ENCODE measurements at places on chromosomes 11 and 22. TPM values are rescaled to one million over a fixed set of nuclear protein-coding genes. Genes with fewer than 3 reads are reported as not detected.

DNA sequence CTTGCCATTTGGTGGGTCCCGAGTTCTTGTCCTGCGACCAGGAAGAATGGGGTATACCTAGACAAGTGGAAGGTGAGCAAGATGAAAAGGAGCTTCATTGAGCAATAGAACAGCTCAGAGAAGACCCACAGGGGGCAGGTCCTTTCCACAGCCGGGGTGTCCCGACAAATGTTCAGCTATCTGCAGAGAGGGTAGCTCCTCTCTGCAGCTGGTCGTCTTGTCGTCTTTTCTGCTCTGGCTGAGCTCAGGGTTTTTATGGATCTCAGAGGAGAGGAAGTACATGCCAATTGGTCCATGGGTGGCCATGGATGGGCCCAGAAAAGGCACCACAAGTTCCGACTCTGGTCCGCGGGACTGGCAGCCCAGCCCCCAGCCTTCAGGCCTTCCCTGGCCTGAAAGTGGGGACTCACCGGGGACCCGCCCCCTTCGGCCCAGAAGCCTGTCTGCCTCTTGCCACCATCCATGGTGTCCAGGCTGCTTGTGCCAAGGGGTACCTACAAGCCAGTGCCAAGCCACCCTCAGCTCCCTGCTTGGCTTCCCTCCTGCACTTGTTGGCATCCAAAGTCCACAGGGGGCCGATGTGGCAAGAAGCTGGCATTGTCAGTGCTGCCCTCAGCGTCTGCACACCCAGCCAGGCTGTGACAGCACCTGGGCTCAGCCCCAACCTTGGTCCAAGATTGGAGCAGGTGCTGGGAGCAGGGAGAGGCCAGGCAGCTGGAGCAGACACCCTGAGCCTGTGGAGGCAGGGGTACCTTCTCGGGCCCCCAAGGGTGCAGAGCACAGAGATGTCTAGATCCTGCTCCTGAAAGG, 438.9 kb downstream of the TBC1D22A start:
- peak; percentile 12 for DNase-seq

NXPE2 gene
- total RNA-seq, result 22.2 TPM

- DNase-seq, result no peak
Measured at GRCh38 chr11:12109591-12110196, 696 bp upstream of the MICAL2 start.

DNA sequence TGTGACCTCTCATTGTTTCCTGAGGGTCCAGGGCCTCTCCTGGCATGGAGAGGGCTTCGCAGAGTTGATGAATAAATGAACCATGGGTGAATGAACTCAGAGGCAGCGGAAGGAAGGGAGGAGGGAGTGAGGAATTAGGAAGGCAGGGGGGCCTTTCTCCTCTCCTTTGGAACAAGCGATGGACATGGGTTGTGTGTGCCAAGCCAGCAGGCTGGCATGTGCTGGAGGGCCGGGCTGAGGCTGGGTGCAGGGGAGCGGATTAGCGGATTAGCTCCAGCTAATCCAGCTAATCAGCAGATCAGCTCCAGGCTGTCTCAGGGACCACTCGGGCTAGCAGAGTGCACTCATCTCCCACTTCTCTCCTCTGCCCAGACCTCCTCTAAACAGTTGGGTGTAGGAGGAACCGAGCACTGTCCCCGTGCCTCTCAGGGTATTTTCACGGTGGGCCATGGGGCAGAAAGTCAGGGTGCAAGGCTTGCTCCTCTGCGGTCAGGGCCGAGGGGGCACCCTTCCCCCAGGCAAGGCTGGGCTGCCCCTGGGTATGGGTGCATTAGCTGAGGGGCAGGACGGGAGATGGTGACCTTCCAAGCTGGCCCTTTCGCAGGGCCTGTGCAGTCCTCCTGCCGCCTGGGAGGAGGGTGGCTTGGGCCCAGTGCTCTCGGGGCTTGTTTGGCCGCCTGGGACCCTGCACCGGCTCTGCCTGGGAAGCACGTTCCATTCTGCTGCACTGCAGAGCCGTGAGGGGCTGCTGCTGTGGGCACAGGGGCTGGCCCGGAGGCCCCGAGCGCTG, 120.3 kb upstream of the B3GAT1 start:
- no peak for DNase-seq

DNA sequence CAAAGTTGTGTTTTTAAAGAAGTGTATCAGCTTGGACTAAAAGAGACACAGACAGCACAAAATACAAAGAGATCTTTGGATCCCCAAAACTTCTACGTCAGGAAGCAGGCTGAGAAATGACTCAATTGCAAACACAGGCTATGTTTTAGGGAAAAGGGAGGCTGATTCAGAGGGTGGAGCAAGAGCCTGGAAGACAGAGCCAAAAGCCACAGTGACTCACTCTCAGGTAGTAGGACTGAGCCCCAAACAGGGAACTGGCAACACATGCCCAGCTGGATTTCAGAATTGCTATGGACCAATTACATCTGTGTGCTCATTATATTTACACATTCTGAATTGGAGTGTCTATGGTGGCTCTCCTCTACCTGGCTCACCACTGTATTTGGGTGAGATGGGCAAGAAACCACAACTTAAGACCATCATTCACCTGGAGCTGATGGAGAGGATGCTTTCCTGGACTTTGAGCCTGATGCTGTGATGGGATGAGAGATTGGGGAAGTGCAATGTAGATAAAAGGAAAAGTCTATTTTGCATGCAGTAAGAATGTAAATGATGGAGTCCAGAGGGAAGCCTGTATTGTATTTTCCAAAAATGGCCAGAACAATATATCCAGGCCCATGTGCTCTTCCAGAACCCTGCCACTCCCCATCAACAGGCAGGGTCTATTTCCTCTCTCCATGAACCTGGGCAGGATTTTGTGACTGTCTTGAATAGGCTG, 20.8 kb upstream of the LINC01488 start:
- DNase-seq, result no peak

- no peak for DNase-seq
Measured at GRCh38 chr11:31264834-31265233, 104.7 kb downstream of the DCDC1 start.

BATF2 gene
- 14.1 TPM for total RNA-seq

- DNase-seq, result no peak
Measured at GRCh38 chr11:3133261-3134217, 31.6 kb downstream of the OSBPL5 start.

ANO3 gene
- total RNA-seq, result 0.13 TPM

MYOD1 gene
- total RNA-seq, result not detected

CRYBA4 gene
- not detected for total RNA-seq

DNA sequence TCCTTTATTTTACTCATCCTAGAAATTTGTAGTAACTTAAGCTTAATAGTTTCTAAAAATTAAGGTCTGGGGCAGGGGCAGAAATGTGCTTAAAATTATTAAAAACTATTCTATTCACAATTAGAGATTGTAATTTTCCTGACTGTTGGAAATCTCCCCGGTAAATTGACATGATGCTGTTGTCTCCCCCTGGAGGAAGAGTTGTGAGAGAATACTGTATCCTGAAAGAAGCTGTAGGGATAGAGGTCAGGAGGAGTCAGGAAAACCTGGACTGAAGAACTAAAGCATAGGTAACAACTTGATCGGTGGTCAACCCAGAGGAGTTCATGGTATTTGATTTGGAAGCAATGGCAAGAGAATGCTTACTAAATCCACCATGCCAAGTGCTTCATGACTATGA, 16.2 kb upstream of the ESAM start:
- no peak for DNase-seq

DNA sequence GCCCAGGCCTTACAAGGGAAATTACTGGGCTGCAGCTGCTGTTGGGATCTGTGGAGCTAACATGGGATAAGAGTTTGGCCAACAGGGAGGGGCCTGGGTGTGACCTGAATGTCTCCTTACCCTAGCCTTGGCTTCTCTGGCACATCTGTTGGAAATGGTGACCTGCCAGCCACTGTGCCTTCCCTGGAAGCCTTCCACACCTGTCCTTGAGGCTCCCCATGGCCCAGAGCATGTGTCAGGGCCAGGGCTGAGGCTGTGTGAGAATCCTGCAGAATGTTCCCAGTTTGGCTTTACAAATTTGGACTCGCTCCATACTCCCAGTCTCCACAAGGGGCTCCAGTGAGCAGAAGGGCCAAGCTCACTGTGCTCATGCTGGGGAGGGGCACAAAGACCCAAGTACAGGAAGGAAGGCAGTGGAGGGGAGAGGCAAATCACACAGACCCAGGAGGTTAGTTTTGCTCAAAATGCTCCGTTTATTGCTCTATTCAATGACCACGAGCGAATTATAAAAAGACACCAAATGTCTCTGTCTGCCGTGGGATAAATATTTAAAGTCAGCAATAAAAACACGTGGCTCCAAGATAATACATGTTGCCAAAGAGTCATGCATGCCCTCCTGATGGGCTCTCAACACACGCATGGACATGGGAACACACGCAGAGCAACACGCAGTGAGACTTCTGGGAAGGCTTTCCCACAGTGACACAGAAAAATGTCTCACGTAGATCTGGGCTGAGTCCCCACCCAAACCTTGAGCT, 1.7 kb upstream of the IGSF22 start:
- peak; percentile 47 for DNase-seq

- DNase-seq, result no peak
Measured at GRCh38 chr11:1359556-1359955, 30.2 kb upstream of the BRSK2 start.

DNA sequence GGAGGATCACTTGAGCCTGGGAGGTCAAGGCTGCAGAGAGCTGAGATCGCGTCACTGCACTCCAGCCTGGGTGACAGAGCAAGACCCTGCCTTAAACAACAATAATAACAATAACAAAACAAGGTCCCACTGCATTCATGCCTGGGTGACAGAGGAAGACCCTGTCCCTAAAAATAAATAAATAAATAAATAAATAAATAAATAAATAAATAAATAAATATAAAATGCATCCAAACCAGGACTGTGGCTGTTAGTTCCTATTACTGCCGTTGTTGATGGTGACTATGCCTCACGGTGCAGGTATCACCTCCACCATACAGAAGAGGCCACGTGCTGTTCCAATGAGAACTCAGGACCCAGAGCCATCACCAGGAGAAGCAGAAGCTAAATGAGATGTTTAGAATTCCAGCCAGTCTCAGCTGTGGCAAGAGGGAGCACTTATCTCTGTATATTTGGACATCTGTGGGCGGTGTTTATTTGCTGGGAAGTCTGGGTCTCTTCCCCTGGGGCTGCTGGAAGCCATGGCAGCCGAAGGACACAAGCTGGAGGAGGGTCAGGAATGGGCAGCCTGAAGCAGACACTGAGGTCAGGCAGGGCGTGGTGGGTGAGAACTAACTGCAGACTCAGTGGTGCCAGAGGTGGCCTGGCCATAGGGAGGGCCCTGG, 21.6 kb downstream of the C11orf86 start:
- no peak for DNase-seq

- no peak for DNase-seq
Measured at GRCh38 chr11:64044730-64045393, 9.1 kb downstream of the FLRT1 start.

GRCh38 chr11:43920598-43921419, 21.6 kb upstream of the C11orf96 start:
- no peak for DNase-seq

- DNase-seq, result no peak
Measured at GRCh38 chr11:34249439-34249838, 108.4 kb downstream of the ABTB2 start.

DNA sequence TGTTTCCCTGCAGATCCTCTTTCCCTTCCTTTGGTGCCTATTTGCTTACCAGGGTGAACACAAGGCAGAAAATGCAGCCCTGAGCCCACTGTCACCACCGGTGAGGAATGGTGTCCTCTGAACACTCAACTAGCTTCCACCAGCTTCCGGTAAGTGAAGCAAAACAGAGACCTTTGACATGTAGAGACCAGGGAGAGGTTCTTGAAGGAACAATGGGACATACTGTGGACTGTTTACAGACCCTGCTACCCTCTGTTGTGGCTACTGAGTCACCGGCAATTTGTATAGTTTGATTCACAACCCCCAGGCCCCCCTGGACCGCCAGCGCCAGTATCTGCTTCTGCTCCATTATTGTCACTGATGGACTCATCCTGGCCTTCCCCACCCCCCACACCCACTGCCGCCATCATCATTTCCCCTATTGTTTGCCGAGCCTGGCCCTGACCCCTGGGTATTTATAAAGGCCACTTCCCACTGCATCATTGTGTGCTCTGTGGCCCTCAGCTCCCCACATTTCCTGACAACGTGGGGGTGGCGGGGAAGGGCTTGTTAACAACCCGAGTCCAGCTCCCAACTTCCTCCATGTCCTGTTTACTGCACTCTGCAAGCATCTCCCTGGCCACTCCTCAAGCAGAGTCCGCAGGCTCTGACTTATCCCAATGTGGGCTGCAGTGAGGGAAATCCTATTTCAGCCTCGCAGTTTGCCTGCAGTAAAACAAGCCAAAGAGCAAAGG, 252.9 kb downstream of the ETS1 start:
- DNase-seq, result no peak

DNA sequence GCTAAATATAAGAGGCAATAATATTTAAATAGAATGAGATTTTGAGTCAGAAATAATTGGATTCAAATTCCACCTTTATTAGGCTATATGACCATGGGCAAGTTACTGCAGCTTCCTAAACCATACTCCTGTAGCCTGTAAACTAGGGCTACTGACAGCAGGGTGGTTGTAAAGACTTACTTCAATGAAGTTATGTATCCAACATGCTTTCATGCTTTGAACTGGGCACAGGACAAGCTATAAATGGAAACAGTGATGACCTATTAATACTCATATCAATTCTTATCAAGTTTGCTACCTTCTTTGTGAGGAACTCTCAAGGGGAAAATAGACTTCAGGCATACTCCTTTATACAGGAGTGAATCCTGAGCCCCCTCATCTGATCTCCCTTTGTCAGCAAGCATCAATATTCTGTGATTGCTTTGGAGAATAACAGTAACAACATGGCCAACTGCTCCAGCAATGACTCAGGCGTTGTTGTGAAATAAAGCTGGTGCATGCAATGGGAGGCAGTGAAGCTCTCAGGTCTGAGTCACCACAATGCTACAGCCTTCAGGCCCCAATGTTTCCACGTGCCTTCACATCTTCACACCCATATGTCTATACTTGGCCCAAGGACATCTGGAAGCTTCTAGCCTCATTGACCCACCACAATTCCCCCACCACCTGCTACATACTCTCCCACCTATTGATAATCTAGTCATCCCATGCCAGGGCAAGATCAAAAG, 102.5 kb downstream of the KCNA4 start:
- DNase-seq, result no peak

- no peak for DNase-seq
Measured at GRCh38 chr22:41487037-41487935, 18.4 kb downstream of the ACO2 start.

GRCh38 chr11:129374081-129374992, 1.3 kb upstream of the BARX2 start:
- DNase-seq, result peak; percentile 45

- peak; percentile 8 for DNase-seq
Measured at GRCh38 chr22:48941033-48941902, 886.4 kb downstream of the BRD1 start.
